Prostate gland (tissue), 2 donors: ENCODE measurements at places on chromosomes 7 and 10. TPM values are rescaled to one million over a fixed set of nuclear protein-coding genes. Genes with fewer than 3 reads are reported as not detected.

GRCh38 chr10:98414932-98415730, at the start of gene PYROXD2:
TSS of gene PYROXD2 (minus strand) at chr10:98415182. CDS start at chr10:98415135, 47 bp downstream.
- no peaks in the 10 kb centered on the region for H3K36me3 ChIP-seq
- H3K27ac ChIP-seq = peak within 1 kb of the TSS; percentile 63
- H3K27me3 ChIP-seq = no peaks in the 10 kb centered on the region

GRCh38 chr10:50286517-50286916, 35.2 kb upstream of the ASAH2 start:
- H3K27ac ChIP-seq = no peak overlapping the region
- H3K4me1 ChIP-seq = no peaks in the 10 kb centered on the region
- H3K4me3 ChIP-seq = no peak overlapping the region
- no peaks in the 10 kb centered on the region for H3K27me3 ChIP-seq

DNA sequence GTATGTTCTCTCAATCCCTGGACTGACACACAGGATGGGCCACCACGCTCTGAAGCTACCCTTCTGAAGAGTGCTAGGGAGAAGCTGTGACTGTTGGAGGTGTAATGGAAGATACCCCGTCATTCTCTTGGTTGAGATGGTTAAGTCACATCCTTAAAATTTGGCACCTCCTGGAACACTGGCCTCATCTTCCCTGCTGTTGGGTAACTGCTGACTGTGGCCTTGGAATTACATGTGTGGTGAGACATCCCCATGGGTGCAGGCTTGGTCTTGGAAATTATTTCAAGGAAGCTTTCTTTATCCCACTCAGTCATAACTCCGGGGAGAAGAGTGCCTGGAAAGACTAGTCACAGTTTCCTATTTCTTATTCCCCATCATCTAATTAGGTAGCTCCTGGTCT, 62.0 kb downstream of the LRMDA start:
- no peaks in the 10 kb centered on the region for H3K4me1 ChIP-seq

DNA sequence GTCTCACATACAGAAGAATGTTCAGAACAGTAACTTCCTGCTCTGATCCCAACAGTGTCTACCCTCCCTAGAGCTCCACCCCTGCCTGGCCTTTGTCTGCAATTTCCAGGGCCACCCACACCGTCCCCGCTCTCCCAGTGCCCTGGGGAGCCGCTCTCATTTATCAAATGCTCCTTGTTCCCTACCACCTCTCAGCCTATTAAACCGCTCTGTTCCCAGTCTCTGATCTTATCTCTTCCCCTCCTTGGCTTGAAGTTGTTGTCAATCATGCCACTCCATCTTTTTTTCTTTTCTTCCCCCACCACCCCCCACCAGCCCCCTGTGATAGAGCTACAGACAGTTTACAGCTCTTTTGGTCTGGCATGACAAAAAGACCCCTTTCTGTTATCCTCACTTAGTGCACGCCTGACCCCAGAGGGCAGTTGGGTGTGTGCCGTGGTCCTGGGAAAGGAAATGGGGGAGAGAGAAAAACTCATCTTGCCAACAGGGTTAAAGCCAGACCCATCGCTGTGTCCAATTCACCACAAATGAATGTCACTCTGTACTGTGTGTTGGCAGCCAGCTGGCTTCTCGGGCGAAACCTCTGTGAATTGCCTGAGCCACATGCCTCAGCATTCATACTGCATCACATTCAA, 28.8 kb upstream of the HECTD2 start:
- peaks cover 2% of the 10 kb centered on the region for H3K27me3 ChIP-seq

GRCh38 chr10:53601260-53601875, 828.8 kb upstream of the MBL2 start:
- H3K36me3 ChIP-seq = no peaks in the 10 kb centered on the region
- no peak overlapping the region for H3K27ac ChIP-seq
- no peaks in the 10 kb centered on the region for H3K27me3 ChIP-seq
- DNase-seq = no peak
- no peak overlapping the region for H3K4me3 ChIP-seq

DNA sequence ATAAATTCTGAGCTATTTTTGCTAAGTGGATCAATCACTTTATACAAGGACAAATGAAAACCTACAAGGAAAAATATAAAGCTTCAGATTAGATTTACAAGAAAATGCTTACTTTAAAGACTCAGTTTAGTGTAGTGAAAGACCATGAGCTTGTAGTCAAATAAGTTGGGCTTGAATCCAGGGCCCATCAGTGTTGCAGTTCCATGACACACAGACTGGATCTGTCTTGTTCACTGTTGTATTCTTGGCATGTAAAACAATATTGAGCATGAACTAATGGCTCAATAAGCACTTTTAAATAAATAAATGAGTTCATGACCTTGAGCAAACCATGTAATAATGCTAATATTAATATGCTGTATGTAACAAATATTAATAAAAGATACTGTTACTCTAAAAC, 164.6 kb upstream of the KCND2 start:
- H3K4me1 ChIP-seq = no peaks in the 10 kb centered on the region
- no peaks in the 10 kb centered on the region for H3K27me3 ChIP-seq
- no peak overlapping the region for H3K27ac ChIP-seq
- no peak overlapping the region for H3K4me3 ChIP-seq

GRCh38 chr10:13321576-13321975, 21.7 kb upstream of the PHYH start:
- no peak for DNase-seq
- peaks cover 4% of the 10 kb centered on the region for H3K36me3 ChIP-seq
- H3K27me3 ChIP-seq = no peaks in the 10 kb centered on the region
- no peak overlapping the region for H3K4me3 ChIP-seq
- no peaks in the 10 kb centered on the region for H3K4me1 ChIP-seq

- H3K36me3 ChIP-seq = no peaks in the 10 kb centered on the region
- DNase-seq = no peak
- H3K4me1 ChIP-seq = no peaks in the 10 kb centered on the region
- H3K27ac ChIP-seq = no peak overlapping the region
- no peaks in the 10 kb centered on the region for H3K27me3 ChIP-seq
- H3K4me3 ChIP-seq = no peak overlapping the region
These were observed 15.8 kb downstream of the DNMBP start for GRCh38 chr10:99993701-99994689.

- H3K27ac ChIP-seq = peak within 1 kb of the TSS; percentile 20
- H3K4me1 ChIP-seq = no peaks in the 10 kb centered on the region
- H3K36me3 ChIP-seq = no peaks in the 10 kb centered on the region
- H3K27me3 ChIP-seq = no peaks in the 10 kb centered on the region
- DNase-seq = no peak
- H3K4me3 ChIP-seq = peak within 1 kb of the TSS; percentile 42
These were observed at the start of gene HECW1 for GRCh38 chr7:43112459-43112940. TSS of gene HECW1 (plus strand) at chr7:43112647. CDS start at chr7:43243906, 131,259 bp downstream.

DNA sequence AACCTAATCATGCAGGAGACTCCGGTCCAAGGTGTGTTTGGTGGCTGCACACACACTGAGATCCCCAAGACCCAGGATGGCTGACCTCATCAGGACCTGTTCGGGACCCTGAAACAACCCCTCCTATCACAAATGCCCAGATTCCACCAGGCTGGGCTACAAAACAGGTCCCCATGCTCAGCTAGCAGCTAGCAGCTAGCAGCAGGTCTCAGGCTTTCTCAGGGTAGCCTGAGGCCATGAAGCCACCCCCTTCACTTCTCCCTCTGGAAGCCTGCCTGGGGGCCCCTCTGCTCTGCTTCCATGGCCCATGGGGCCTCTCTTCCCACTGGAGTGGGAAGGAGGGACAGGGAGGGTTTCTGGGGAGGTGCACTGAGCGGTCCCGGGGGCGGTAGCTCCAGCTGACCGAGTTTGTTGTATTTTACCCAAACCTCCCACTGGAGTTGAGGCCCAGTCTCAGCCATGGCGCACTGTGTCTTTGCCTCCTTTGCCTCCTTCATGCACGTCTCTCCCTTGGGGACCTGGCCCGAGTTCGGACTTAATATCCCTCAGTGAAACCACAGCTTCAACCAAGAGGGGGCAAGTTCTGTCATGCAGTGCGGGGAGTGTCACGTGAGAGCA, 95.1 kb upstream of the GPR26 start:
- no peak overlapping the region for H3K4me3 ChIP-seq
- H3K4me1 ChIP-seq = no peaks in the 10 kb centered on the region
- no peak overlapping the region for H3K27ac ChIP-seq
- peaks cover 3% of the 10 kb centered on the region for H3K27me3 ChIP-seq

- no peak for DNase-seq
- H3K27me3 ChIP-seq = no peaks in the 10 kb centered on the region
- H3K4me3 ChIP-seq = no peak overlapping the region
- no peaks in the 10 kb centered on the region for H3K36me3 ChIP-seq
- H3K27ac ChIP-seq = no peak overlapping the region
- no peaks in the 10 kb centered on the region for H3K4me1 ChIP-seq
These were observed 4.0 kb downstream of the RADIL start for GRCh38 chr7:4879396-4880081.

- peak; percentile 42 for DNase-seq
- H3K27ac ChIP-seq = no peak within 1 kb of the TSS
- H3K27me3 ChIP-seq = no peaks in the 10 kb centered on the region
These were observed at the start of gene GRID1 for GRCh38 chr10:86366033-86366901. TSS of gene GRID1 (minus strand) at chr10:86366795.

- no peak overlapping the region for H3K27ac ChIP-seq
- no peak overlapping the region for H3K4me3 ChIP-seq
- no peaks in the 10 kb centered on the region for H3K27me3 ChIP-seq
These were observed 28.0 kb upstream of the GSAP start for GRCh38 chr7:77444123-77444522.

DNA sequence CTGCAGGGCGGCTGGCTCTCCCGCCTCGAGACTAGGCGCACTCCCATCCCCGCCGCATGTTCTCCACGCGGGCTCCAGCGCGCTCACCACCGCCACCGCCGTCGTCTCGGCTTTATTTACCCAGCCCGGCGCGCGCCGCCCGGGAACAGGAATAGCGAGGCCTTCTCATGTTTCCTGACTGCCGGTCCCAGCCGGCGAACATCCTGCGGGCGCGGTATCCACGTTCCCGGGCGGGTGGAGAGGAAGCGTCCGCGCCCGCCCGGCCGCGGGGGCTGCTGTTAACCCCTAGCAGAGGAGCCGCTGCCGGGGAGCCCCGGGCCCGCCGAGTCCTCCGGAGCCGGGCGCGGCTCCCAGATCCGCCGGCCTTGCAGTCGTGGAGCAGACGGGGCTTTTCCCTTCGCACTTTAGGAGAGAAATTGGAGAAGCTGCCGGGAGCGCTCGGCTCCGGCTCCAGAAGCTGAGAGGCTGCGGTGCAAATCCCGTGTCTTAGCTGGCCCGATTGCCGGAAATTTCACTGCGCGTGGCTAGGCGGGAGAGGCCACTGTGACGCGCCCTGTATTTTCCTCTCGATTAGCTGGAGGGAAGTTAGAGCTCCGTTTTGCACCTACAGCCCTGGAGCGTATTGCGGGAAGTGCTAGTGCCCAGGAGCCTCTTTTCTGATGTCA, at the start of gene MKX:
Gene MKX, minus strand, starts transcription at position 88 of the 665 bp plus-strand sequence. CDS start 2,404 bp downstream, outside the sequence.
- peak; percentile 28 for DNase-seq
- H3K4me1 ChIP-seq = peaks cover 3% of the 10 kb centered on the region
- H3K4me3 ChIP-seq = peak within 1 kb of the TSS; percentile 53
- peaks cover 5% of the 10 kb centered on the region for H3K27me3 ChIP-seq
- no peaks in the 10 kb centered on the region for H3K36me3 ChIP-seq

DNA sequence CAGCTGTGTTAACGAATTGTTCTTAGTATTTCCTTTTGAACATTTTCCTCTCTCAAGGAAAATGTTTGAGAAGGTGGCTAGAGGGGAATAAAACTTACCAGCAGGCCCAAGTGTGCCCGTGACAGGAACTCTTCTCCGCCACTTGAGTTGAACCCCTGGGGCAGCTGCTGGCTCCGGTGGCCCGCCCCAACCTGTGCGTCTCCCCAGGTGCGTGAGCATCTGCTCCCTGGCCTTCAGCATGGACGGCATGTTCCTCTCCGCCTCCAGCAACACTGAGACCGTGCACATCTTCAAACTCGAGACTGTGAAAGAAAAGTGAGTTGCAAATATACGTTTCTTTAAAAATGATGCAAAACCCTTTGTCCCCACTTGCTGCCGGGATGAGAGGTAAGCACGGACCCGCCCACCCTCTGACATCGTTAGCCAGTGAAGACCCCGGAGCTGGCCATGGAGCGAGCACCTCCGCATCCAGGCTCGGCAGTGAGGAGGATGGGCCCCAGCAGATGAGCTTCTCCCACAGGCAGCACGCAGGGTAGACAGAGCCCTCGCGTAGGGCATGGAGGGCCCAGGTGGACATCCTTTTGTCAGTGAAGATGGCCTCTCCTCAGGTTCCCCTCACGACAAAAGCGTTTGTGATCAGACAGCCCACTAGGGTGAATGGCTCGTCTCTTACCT, 35.7 kb downstream of the WIPI2 start:
- no peak overlapping the region for H3K4me3 ChIP-seq
- no peak for DNase-seq
- H3K27ac ChIP-seq = no peak overlapping the region
- H3K36me3 ChIP-seq = peaks cover 50% of the 10 kb centered on the region
- peaks cover 7% of the 10 kb centered on the region for H3K4me1 ChIP-seq
- no peaks in the 10 kb centered on the region for H3K27me3 ChIP-seq

GRCh38 chr10:84783909-84784308, 455.5 kb downstream of the CCSER2 start:
- no peaks in the 10 kb centered on the region for H3K27me3 ChIP-seq
- DNase-seq = no peak
- H3K36me3 ChIP-seq = no peaks in the 10 kb centered on the region
- H3K4me3 ChIP-seq = no peak overlapping the region
- no peak overlapping the region for H3K27ac ChIP-seq

- H3K4me1 ChIP-seq = no peaks in the 10 kb centered on the region
- H3K27me3 ChIP-seq = no peaks in the 10 kb centered on the region
- DNase-seq = no peak
- no peak overlapping the region for H3K4me3 ChIP-seq
- no peak overlapping the region for H3K27ac ChIP-seq
- H3K36me3 ChIP-seq = no peaks in the 10 kb centered on the region
These were observed 23.7 kb upstream of the ELOVL3 start for GRCh38 chr10:102202386-102202785.

DNA sequence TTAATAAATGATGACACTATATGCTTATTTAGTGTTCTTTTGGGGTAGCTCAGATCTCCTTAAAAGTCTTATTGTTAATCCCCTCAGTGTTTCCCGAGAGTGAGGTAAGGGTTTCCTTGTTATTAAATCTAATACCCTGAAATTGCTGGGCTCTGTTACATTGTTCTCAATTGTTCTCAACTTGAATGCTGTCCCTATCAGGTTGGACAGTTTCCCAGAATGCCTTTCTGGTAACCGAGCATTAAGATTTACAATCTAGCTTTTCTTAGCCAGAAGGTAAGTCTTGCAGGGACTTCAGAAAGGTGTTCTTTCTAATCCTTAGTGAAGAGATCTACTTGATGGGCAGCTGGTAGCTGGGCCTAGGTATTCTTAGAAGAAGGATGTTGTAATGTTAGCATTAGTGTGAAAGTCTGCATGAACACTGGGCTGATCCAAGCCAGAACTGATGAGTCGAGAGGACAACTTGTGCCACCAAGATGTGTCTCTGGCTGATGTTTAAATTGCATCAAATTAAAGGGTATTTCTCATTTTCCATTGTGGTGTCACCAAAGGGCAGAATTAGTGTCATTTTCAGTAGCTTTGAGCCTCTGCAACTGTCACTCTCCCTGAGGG, 89.9 kb downstream of the SND1 start:
- H3K27ac ChIP-seq = no peak overlapping the region
- H3K4me1 ChIP-seq = no peaks in the 10 kb centered on the region
- no peaks in the 10 kb centered on the region for H3K36me3 ChIP-seq
- H3K4me3 ChIP-seq = no peak overlapping the region

The CUTC gene
- total RNA-seq = 27.3 TPM

The MYL10 gene
- not detected for total RNA-seq

The CALML5 gene
- 10.5 TPM for total RNA-seq

The SPDYE2 gene
- 1.8 TPM for total RNA-seq

The SOSTDC1 gene
- 3.0 TPM for total RNA-seq

The FAM171A1 gene
- total RNA-seq = 24.2 TPM

The PRRT4 gene
- 1.2 TPM for total RNA-seq

The GPR158 gene
- total RNA-seq = 0.36 TPM

The SLC29A4 gene
- 11.6 TPM for total RNA-seq

The NRAP gene
- total RNA-seq = 0.85 TPM

The CALHM3 gene
- total RNA-seq = not detected

The LRRC61 gene
- 25.8 TPM for total RNA-seq

The WNT8B gene
- 0.40 TPM for total RNA-seq

The ACTR3C gene
- total RNA-seq = 10.7 TPM

The KEL gene
- total RNA-seq = 0.09 TPM
